ENCODE measurements at places on chromosomes 11 and 22.
A peak's percentile ranks its signal among the peaks of the same experiment; 100 is the strongest.

DNA sequence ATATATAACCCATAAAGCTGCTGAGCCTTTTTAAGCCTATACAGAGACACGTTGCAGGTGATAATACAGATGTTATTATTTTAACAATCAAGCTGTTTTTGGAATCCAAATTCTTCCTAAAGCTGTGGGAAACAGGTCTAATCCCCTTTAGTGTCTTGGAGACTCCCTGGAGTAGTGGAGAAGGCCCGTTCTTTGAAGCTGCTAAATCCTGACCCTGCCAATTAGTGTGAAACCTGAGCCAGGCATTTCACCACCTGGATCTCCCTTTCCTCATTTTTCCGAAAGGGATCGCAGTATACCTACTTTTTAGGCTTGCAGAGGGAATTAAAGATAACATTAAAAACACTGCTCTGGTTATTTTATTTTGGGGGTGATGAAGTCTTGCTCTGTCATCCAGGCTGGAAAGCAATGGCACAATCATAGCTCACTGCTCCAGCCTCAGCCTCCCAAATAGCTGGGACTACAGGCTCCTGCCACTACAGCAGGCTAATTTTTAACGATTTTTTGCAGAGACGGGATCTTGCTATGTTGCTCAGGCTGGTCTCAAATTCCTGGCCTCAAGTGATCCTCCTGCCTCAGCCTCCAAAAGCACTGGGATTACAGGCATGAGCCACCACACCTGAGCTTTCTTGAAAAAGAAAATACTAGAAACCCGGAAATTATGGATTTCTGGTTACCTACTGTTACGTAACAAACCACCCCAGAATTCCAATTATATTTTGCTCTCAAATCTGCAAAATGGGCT is 1.7 kb upstream of the EIF4ENIF1 start:
- no peak for DNase-seq

GRCh38 chr22:42581762-42582716 is 28.3 kb downstream of the SERHL2 start:
- peak; percentile 85 for DNase-seq

DNA sequence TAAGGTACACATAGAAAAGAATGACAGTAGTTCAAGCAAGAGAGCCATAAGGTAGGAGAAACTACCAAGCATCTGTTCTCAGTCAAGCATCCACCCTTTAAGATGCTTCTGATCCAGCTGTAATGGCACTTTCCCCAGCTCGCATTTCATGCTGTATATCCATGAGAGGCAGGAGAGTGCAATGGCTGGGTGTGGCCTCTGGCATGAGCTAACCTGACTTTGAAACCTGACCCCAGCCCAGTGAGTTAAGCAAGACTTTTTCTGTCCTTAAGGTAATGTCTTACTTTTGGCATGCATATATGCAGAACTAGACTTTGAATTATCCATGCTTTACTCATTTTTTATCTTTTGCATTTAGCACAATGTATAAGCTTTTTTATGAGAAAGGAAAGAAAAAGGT is 79.8 kb upstream of the CNTN5 start:
- DNase-seq, result no peak

DNA sequence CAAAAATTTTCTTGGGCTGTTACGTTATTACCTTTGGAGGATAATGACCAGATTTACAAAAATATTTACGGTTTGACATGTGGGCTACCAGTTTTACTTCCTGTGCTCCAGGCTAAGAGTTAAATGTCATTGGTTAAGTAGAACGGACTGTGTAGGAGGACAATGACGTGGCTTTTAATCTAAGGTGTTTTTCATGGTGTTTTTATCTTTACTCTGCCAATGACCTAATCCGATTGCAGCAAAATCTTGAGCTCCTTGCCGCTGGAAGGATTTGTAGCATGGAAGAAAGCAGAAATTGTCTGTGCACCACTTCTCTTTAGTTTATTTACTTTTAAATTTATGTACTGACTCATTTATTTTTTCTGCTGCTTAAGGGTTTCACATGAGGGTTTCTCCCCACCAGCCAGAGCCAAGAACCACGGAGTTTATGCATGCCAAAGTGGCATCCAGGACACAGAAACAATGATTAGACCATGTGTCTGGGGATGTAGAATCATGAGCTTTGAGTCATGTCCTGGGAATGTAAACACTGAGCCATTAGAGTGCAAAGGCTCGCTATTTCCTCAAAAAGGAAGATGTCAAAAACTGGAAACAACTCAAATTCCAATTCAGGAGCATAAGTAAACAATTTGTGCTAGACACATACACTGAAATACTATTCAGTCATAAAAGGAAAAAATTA is 1.9 kb upstream of the CARD16 start:
- DNase-seq, result no peak

GRCh38 chr11:133711545-133711944 is 133.8 kb downstream of the SPATA19 start:
- DNase-seq, result no peak

GRCh38 chr11:76605338-76606074 is 65.0 kb downstream of the LRRC32 start:
- no peak for DNase-seq

DNA sequence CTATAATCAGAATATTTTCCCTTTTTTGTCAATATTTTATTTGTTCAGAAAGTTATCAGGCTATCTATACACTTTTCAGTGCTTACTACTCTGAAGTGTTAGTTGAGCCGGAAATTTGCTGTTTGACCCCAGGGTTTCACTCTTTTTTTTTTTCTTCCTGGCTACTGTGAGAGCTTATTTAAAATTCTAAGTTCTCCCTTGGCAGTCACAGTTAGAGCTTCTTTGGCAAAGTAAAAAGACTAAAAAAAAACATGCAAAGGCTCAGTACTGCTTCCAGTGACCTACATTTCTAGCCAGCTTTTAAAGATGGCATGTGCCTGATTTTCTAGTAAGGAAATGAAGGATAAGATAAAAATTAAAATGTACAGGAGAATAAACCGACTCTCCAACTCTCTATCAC is 48.4 kb downstream of the ELP4 start:
- DNase-seq, result no peak

DNA sequence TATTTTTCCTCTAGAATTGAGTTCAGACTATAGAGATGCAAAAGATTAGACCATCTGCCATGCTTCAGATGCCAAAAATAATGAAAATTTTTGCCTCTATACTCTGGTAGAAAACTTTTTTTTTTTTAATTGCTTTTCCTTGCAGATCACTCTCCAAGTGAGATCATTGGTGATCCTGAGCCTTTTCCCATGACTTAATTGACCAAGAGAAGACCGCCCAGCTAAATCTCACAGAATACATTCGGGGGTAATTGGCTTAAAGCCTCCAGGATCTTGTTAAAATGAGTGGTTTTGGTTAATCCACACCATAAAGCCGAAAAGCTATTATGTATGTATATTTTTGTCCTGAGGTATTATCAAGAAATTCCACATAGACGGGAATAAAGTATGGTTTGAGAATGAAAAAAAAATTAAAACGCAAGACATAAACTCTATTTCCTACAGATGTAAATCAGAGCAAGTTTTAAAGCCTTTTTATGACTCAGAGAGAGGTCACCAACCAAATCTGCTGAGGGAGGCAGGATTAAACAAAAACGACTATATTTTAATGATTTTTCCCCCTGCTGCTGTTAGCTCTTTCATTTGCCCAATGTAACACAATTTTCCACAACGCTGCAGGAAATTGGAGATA is 64.0 kb downstream of the PARVA start:
- no peak for DNase-seq

DNA sequence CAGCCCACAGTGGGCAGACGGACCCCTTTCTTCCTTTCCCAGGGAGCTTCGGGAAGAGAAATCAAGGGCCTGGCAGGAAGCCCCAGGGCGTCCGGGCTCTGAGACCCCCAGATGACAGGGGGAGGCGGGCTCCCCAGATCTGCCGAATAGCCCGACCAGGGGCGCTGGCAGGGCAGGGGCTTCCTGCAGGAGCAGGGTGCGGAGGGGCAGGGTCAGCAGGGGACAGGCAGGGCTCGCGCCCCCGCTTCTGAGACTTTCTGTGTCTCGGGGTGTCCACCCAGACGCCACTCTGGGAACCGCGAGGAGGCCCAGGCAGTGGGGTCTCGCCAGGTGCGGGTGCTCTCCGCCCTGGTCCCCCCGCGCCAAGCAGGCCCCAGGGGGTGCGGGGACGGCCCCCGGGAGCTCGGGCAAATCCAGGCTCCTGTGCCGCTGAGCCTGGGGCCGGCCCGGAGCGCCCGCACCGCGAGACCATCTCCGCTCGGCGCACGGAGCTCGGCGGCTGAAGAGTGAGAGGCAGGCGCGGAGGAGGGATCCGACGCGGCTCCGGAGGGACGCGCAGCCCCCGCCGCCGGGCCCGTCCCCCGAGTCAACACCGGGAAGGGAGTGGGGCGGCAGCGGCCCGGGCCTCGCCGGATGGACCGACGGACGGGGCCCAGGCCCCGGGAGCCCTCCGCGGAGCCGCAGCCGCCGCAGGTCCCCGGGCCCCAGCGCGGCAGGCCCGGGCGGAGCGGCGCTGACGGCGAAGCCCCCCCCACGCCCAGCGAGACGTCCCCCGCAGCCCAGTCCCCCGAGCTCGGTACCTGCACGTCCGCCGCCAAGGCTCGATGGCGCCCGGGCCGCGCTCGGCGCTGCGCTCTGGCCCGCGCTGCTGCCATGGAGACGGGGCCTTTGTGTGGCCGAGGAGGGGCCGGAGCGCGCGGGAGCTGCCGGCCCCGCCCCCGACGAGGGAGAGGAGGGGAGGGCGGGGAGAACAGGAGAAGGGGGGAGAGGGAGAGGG is at the start of gene PLXNB2:
TSS of gene PLXNB2 (minus strand) at position 894 of the 997 bp plus-strand sequence. CDS start 17,062 bp downstream, outside the sequence.
- DNase-seq, result no peak

DNA sequence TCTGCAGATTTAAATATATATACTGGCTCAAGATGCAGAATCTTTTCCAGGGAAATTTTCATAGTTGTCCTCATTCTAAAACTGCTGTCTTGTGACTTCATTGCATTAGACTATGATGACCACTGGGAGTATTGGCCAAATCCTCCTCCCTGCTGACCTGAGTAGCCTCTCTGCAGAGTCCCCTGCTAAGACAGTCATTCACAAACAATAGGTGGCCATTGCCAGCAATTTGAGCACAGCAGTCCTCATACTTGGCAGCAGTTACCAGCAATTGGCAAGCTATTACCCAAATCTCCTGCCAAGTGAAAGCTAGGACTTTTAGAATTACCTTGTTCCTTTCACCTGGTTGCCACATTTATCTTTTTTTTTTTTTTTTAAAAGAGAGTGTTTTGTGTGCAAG is 325.8 kb downstream of the FAT3 start:
- no peak for DNase-seq

DNA sequence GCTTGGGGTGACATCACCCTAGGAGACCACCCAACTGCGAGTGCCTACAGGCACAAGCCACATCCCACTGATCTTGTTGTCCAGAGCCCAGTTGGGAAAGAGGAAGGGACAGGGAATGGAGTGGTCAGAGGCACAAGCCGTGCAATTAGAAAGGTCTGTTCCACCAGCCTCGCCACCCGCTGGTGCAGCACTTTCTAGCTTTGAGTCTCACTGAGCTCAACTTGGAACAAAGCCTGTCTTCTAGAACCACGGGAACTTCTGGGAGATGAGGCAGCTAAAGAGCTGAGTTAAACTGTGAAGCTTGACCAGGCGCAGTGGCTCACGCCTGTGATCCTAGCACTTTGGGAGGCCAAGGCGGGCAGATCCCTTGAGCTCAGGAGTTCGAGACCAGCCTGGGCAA is 29.3 kb downstream of the TPBGL start:
- DNase-seq, result no peak

DNA sequence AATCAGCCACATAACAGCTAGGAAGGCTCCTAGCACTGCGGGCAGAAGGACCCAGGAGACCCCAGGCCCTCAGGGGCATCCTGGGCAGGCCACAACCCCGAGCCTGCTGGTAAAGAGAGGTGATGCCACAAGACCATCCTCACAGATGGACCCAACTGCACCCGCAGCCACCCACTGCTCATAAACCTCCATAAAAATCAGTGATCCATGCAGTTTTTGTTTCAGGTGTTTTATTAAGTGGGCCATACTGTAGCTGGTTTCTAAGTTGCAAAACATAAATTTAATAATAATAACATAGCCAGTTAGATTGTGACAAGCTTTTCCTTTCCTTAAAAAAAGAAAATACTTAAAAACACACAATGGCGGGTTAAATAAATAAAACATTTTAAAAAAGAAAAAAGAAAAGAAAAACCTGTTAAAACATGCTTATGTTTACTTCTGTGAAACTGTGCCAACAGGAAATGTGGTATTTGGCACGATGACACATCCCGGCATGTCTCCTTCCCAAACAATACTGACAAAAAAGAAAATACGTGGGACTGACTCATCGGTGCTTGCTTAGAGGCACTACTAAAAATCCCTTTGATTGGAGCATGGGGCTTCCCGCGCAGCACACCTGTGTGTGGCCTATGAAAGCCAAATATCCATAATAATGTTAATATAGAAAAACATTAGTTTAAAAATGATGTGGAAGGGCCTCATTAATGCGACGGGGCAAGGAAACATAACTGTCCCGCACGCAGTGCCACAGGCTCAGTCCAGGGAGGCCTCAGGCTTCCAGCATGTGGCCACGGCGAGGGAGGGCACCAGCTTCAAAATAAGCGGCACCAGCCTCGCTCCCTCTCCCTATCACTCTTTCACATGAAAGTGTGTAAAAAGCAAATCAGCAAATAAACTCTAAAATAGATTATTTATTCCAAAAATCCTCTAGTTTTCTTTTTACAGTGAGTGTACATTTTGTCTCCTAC is 47.5 kb upstream of the SCUBE2 start:
- DNase-seq, result peak; percentile 28

DNA sequence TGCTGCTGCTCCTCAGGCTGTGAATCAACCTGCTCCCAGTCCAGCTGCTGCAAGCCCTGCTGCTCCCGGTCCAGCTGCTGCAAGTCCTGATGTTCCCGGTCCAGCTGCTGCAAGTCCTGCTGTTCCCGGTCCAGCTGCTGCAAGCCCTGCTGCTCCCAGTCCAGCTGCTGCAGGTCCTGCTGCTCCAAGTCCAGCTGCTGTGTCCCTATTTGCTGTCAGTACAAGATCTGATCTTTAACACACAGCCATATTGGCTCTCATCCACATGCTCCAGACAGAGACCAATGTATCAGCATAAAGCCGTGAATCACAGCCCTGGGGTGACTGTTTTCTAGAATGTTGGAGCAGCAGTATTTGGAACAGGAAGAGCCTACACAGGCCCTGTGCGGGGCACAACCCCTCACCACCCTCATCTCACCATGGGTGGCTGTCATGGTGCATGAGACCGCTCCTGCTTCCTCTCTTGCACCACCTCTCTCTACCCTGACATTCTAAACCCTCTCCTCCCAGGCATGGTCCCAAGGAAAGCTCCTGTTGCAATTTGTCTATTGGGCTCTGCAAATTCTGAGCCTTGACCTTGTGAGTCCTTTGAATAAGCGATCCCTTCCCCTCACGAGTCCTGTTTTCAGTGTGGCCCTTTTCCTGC is 3.5 kb downstream of the KRTAP5-10 start:
- DNase-seq, result no peak

- no peak for DNase-seq
Observed at GRCh38 chr22:41264408-41264941, 21.5 kb downstream of the RANGAP1 start.

GRCh38 chr22:43823353-43823908 is 11.3 kb upstream of the EFCAB6 start:
- DNase-seq, result no peak

- no peak for DNase-seq
Observed at GRCh38 chr22:27895600-27895999, 23.5 kb downstream of the PITPNB start.

All from stimulated activated CD4-positive, alpha-beta T cell treated with anti-CD3 and anti-CD28 coated beads, Interleukin-1b, Interleukin-23, amount 100 ng/mL, for 48 hours (primary cell).